ENCODE measurements at places on chromosomes 13 and 19.

GRCh38 chr13:110233951-110234280 is 73.0 kb downstream of the COL4A1 start:
- DNase-seq: no peak

- no peak for DNase-seq
These were observed 230.1 kb downstream of the DLEU7 start for GRCh38 chr13:50613356-50613831.

GRCh38 chr19:14770944-14771839 is 7.2 kb downstream of the ADGRE2 start:
- DNase-seq: no peak

DNA sequence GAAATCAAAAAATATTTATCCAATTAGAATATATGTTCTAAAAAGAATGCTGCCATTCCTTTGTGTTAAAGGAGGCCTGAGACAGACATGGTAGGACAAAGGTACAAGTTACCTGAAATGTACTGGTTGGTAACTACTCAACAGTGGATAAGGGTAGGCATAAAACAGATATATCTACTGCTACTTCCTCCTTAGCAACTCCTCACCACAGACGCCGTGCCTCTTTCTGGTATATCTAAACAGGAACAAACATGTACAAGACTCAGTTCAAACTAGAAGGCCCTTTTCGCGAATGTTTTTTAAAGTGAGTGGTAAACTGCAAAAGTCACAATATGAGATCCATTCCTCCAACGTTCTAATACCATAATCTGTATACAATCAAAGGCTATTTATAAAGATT is 86.9 kb downstream of the TBC1D4 start:
- no peak for DNase-seq

GRCh38 chr13:99467764-99468163 is 33.5 kb upstream of the TM9SF2 start:
- no peak for DNase-seq

DNA sequence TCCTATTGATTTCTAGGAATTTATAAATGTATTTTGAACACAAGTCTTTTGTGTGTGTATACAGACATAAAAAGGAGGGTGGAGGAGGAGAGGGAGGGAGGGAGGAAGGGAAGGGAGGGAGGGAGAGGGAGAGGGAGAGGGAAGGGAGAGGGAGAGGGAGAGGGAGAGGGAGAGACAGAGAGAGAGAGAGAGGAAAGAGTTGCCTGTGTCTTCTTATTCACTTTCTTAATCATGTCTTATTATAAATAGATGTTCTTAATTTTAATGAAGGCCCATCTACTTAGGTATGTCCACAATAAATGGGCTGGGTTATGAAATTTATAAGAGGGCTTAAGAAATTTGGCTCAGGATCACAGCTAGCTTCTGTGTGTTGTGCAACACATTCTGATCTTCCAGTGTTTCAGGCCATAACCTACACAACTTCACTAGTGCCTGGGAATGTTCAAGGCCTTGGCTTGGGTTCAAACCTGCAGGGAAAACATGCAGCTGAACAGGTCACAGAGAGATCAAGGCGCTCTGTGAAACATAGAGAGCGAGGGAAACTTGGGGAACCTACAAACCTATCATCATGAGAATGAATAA is 39.3 kb downstream of the ZNF45 start:
- DNase-seq: no peak

- no peak for DNase-seq
These were observed 394.1 kb upstream of the SLITRK6 start for GRCh38 chr13:86193281-86193680.

GRCh38 chr19:48102870-48103751 is 7.5 kb downstream of the PLA2G4C start:
- no peak for DNase-seq

- DNase-seq: no peak
These were observed 39.6 kb upstream of the C1QTNF9 start for GRCh38 chr13:24269821-24270220.

GRCh38 chr13:27310946-27311345 is 40.3 kb downstream of the RASL11A start:
- DNase-seq: no peak

DNA sequence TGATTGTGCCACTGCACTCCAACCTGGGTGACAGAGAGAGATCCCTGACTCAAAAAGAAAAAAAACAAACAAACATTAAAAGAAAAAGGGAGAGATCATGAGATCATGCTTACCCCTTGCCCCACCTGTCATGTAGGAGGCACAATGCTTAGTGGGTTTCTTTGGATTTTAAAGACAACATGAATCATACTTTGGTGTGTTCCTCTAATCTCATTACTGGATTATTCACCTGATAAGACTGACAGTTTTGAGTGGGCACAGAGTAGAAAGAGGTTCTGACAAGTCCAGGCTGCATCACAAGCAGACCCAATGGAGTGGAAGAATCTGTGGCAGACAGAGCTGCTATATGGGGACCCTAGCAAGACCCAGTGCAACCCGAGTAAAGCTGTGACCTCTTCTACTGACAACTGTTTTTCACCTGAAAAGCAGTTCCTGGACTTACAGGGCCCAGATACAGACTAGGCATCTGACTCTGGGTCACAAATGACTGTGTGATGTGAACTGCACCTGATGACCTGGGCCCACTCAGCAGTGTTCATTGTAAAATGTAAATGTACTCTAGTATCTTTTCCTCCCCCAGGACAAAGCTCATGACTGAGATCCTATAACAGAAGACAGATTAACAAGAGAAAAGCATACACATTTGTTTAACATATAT is 28.9 kb upstream of the USP12 start:
- DNase-seq: no peak

- DNase-seq: no peak
These were observed 331.0 kb upstream of the DACH1 start for GRCh38 chr13:72198042-72198441.

GRCh38 chr19:51467864-51468544 is 9.8 kb upstream of the SIGLEC8 start:
- no peak for DNase-seq

GRCh38 chr13:30103161-30103840 is 204.1 kb downstream of the KATNAL1 start:
- DNase-seq: no peak

- no peak for DNase-seq
These were observed 21.5 kb upstream of the GPR18 start for GRCh38 chr13:99279637-99280036.

DNA sequence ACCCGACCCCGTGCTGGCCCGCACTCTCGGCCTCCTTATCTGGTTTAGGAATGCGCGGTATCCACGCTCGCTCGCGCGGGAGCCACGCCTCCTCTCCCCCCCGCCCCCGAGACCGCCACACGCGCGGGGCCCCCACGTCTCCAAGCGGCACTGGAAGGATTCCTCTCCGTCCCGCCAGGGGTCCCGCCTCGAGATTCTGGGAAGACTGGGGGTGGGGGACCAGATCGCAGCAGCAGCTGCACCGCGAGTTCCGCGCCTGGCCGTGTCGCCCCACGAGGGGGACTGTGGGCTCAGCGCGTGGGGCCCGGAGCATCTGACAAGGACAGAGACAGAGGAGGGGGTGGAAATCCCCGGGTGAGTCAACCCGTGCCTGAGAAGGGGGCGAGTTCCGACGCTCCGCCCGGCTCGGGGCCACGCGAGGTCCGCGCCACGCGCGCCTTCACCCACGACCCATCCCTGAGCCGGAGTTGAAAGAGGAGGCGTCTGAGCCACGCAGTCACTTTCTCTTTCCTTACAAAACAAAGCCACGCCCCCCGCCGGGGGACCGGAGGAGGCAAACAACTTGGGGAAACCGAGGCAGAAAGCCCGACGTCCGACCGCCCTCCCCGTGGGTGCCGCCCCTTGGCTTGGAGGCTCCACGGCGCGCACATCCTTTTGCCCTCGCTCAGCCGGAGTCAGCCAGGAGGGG is 814 bp downstream of the S1PR2 start:
- DNase-seq: peak; percentile 65

DNA sequence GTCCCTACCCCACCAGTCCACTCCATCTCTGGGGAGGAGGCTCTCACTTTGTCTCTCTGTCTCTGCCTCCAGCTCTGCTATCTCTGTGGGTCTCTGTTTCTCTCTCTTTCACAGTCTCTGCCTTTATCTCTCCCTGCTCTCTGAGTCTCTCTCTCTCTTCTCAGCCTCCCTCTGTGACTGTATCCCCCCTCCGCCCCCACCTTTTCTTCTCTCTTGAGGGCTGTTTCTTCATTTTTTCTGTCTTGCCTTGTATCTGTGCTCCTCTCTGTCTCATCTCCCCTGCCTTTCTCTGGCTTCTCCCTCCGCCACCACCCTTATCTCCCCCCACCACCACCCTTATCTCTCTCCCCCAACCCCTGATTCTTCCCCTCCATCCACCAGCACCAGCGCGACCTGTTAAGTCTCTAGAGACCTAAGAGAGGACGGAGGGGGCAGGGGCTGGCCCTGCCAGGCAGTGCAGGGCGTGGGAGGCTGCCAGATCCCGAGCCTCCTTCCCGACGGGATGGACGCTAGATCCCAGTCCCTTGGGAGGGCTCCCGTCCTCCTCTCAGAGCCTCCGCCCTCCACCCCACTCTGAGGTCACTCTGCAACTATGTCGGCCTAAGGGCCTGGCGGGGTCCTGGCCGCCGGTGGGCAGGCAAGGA is 1.0 kb downstream of the AXL start:
- DNase-seq: no peak

GRCh38 chr13:108302279-108302678 is 32.8 kb downstream of the TNFSF13B start:
- no peak for DNase-seq

GRCh38 chr19:44671400-44671799 is at the start of gene CEACAM19:
CEACAM19 (plus strand) TSS chr19:44671482; CDS start chr19:44671932, 450 bp downstream.
- no peak for DNase-seq

DNA sequence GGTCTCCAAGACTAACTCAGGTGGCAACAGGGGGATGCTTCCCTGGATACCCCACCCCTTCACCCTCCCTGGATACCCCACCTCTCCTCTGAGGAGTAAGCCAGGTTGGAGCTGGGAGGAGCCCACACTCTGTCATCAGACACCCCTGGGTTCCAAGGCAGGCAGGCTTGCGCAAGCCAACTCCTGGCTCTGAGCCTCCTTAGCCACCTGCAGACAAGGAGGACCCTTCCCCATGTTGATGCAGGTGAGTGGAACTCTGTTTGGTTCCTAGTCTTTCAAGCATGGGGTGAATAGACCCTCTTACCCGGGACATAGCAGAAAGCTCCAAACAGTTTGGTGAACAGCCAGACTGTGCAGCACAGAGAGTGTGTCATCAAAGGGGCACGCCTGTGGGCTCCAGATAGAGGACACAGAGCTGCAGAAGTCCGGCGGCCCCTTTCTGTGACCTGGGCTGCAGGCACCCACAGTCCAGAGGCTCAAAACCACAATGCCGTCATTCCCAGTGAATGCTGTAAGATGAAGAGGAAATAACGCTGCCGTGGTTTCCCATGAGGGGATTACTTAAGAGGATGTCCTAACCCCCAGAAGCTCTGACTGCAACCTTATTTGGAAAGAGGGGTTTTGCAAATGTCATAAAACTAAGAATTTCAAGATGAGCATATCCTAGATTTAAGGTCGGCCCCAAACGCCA is 12.1 kb upstream of the HAS1 start:
- DNase-seq: no peak

DNA sequence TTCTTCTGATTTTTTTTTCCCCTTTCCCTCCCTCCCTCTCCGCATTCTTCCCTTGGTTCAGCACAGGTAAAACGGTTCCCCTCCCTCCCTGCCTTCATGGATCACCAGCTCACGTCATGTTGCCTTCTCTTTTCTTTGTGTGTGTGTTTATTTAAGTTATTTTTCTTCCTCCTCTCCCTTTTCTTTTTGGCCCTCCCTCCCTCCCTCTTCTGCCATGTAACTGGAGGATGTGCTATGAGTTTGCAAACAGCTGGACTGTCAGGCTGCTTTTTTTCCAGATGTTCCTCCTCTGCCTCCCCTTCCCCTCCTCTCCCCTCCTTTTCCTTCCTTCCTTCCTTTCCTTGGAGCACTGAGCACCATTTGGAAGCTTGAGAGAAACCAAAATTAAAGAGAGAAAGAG is 2.0 kb downstream of the LENG9 start:
- no peak for DNase-seq

DNA sequence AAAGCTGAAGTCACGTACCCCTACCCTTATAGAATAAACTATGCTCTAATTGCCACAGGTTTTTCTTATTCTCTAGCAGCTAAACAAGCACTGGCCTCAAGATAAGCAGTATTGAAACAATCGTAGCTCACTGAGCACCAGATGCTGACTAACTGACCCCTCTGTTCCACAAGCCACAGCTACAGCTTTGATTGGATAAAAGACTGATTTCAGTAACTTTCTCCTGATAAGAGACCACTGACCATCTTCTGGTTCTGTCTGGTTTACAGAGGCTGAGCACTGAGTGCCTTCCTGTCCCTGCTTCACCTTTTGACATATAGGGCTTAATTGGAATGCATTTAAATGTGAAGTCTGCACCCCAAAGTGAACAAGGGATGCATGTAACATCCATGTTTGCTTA is 8.4 kb upstream of the RAP2A start:
- DNase-seq: no peak

- DNase-seq: no peak
These were observed 639 bp upstream of the SLAIN1 start for GRCh38 chr13:77696879-77697216.

DNA sequence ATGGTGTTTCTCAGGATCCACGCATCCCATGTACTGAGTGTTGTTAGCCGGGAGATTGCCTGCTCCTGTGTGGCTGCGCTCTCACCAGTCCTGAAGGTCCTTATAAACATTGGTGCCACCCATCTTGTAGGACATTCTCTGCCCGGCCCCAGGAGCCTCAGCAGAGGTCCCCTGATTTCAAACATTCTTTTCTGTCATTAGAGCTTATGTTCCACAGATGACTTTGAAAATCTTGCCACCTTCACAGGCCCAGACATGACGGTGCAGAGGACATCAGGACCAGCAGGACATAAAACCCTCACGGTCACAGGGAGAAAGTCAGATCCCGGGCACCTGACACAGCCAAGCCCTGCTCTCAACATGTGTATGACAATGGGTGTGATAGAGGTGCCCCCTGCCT is 33.2 kb upstream of the PEPD start:
- no peak for DNase-seq

DNA sequence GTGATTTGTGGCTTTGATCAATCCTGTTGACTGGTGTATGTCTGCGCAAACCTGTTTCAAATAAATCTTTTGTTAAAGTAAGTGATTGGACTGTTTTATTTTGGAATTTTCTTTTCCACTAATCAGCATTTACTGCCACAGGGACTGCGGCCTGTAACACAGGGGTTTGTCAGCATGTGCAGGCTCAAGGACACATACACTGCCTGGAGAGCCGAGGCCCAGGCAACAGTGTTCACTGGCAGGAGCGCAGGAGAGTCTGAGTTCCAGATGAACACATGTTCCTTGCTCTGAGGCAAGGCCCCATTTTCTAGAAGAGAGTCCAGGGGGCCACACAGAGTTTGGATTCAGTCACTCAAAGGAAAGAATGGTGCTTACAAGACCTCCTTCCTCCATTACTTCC is 26.0 kb downstream of the SHISA2 start:
- no peak for DNase-seq

- no peak for DNase-seq
These were observed 49.6 kb downstream of the RYR1 start for GRCh38 chr19:38483016-38483630.

DNA sequence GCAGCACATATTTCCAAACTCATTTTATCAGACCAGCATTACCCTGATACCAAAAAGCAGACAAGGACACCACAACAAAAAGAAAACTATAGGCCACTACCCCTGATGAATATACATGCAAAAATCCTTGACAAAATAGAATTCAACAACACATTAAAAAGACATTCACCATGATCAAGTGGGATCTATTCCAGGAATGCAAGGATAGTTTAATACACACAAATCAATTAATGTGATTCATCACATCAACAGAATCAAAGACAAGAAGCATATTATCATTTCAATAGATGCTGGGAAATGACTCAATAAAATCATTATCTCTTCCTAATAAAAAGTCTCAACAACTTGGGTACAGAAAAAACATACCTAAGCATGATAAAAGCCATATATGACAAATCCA is 11.2 kb downstream of the ZNF347 start:
- no peak for DNase-seq
